ENCODE measurements at places on chromosomes 6 and 20.

GRCh38 chr20:1490643-1491195 is 501 bp downstream of the SIRPB2 start:
- no peak for DNase-seq

- DNase-seq: no peak
Observed at GRCh38 chr6:42532038-42532669, 31.7 kb upstream of the UBR2 start.

DNA sequence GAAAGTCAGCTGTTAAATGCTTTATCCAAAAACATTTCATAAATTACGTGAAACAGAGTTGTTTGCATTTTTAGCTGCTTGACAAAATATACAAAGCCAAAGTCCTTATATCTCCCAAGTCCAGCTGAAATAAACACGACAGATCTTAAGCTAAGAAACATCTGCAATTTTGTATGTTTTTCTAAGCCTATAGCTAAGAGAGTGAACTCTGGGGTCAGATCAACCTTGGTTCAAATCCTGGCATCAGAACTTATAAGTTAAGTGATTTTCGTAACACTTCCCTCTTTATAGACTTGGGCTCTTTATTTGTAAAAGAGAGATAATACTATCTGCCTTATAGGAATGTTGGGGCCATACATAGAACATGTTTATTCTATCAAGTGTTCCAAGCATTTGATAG is 176.7 kb downstream of the PTPRK start:
- DNase-seq: no peak

- no peak for DNase-seq
Observed at GRCh38 chr6:44594481-44594880, 207.0 kb downstream of the CDC5L start.

DNA sequence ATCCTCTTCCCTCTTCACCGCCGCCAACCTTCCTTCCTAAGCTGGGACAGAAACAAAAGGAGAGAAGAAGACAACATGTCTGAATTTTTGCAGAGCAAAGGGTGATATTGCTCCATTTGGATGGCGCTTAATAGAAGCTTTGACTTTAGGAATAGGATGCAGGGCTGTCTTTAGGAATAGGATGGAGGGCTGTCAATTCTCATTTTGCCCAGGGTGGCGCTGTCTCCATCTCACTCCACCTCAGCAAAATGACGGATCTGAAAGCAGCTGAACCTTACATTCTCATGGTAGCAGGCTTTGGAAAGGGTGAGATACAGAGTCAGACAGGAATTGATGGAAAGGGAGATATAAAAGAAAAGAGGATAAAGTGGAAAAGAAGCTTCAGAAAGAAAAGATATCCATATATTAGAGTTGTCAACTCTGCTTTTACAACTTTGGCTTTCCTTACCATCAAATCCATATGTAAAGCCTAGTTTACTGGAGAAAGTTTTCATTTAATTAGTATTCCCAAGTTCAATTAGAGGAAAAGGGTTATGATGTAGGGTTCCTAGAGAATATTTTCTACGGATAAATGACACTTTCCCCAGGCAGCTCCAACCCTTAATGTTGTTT is 2.4 kb downstream of the MTCL3 start:
- no peak for DNase-seq

Data from sciatic nerve (tissue), 2 donors.